ENCODE measurements at places on chromosomes 3 and 15.

DNA sequence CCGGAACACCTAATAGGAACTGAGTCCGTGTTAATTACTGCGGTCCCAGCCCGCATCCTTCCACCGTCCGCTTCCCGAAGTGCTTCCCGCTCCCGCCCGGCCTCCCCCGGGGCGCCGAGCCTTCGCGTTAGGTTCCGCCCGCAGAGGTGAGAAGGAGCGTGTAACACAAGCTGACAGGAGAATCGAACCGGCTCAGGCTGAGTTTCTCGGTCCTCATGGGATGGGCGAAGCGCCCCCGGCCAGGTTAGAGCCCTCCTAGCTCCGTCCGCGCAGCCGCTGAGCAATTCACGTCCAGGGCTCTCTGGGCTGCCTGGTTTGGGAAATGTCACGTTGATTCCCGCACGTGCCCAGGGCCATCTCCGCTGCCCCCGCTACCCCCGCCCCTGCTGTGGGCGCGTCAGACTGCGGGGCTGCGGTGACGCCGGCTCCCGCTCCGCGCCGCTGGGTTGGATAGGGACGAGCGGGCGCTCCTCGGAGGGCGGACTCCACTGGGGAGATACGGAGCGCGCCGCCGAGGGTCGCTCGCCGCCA lies 954 bp downstream of the CLDN11 start:
- no peak overlapping the region for H3K4me3 ChIP-seq
- no peak for DNase-seq
- peaks cover 50% of the 10 kb centered on the region for H3K27me3 ChIP-seq
- H3K4me1 ChIP-seq: peaks cover 8% of the 10 kb centered on the region
- no peak overlapping the region for H3K27ac ChIP-seq

DNA sequence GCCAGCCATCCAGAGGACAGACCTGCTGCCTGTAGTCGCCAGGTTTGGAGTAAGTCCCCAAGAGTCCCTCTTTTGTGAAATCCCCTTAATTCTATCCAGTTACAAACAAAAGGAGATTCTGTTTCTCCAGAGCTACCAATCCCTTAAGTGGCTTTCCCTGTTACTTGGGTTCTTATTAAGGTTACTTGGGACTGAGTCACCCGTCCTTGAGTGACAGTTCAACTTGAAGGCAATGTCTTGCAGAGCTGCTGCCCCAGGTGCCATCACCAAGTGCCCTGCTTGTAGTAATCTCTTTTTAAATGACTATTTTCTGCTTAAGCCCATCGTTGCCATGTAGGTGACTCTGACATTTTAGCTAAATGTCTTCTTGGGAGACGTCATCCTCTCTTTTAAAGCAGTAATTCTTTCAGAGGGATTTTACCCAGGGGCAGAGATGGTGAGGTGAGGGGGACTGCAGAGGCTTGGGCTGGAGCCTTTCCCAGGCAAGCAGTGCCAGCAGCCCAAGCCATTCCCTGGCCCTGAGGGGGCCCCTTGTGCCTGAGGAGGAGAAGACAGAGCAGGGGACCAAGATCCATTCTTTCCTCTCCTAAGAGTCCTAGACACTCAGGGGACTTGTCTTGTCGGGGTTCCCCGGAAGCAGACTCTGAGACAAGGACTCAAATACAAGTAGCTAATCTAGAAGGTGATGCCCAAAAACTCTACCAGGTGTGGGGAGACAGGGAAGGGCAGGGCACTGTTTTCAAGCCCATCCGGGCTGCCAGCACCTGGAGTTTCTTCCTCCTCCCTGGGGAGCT lies 253.7 kb downstream of the PLCL2 start:
- no peak overlapping the region for H3K27ac ChIP-seq
- H3K4me3 ChIP-seq: no peak overlapping the region
- H3K4me1 ChIP-seq: peaks cover 7% of the 10 kb centered on the region
- peaks cover 4% of the 10 kb centered on the region for H3K27me3 ChIP-seq

GRCh38 chr3:145981056-145981455 lies 179.9 kb downstream of the PLOD2 start:
- H3K27me3 ChIP-seq: no peaks in the 10 kb centered on the region
- H3K27ac ChIP-seq: no peak overlapping the region
- DNase-seq: no peak
- no peaks in the 10 kb centered on the region for H3K36me3 ChIP-seq

- H3K4me1 ChIP-seq: no peaks in the 10 kb centered on the region
- no peak overlapping the region for H3K27ac ChIP-seq
- H3K27me3 ChIP-seq: peaks cover 10% of the 10 kb centered on the region
These were observed 442.7 kb upstream of the NR2F2 start for GRCh38 chr15:95887666-95888390.

GRCh38 chr3:63607716-63608115 lies 44.8 kb upstream of the SNTN start:
- H3K36me3 ChIP-seq: no peaks in the 10 kb centered on the region
- H3K27me3 ChIP-seq: no peaks in the 10 kb centered on the region
- H3K27ac ChIP-seq: no peak overlapping the region
- no peak for DNase-seq
- no peak overlapping the region for H3K4me3 ChIP-seq

DNA sequence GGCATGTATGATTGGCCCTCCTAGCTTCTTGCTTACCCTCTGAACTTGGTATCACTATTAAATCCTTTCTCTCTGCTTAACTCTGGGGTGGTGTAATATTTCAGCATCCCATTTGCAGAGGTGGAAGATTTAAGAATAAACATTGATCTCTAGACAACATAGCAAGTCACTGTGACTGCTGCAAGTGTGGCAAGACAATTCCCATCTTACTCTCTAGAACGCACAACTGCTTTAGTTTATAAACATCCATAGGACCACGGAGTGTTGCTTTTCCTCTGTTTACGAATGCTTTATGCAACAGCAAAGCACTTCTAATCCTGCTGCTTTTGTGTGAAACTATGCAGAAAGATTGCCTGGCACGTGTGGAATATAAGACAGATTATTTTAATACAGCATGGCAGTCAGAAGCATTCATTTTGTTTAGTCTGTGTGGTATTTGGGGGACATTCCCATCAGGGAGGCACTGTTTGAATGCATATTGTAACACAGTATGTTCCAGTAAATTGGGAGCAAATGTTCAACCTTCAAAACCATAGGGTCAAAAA lies 338.9 kb upstream of the TMCO5A start:
- H3K4me1 ChIP-seq: no peaks in the 10 kb centered on the region
- no peak overlapping the region for H3K27ac ChIP-seq
- no peaks in the 10 kb centered on the region for H3K36me3 ChIP-seq
- no peak for DNase-seq

DNA sequence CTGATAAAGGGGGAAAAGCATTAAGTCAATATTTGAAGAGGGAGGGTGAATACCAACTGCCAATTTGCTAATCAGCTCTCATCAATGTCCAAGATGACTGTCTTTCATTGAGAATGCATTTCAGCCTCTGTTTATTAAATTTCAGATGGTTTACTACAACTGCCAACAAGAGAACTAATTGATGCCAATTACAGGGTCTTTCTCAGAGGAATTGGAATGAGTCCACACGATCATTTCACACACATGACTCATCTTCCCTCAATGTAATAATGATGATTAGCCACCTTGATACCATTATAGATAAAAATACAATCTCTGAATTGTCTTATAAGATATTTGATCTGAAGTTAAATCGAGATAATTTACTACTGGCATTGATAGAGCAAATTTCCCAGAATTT lies 1274.4 kb downstream of the ROBO2 start:
- no peaks in the 10 kb centered on the region for H3K27me3 ChIP-seq
- H3K27ac ChIP-seq: no peak overlapping the region
- H3K4me1 ChIP-seq: no peaks in the 10 kb centered on the region
- no peak for DNase-seq
- no peaks in the 10 kb centered on the region for H3K36me3 ChIP-seq
- H3K4me3 ChIP-seq: no peak overlapping the region

- H3K36me3 ChIP-seq: no peaks in the 10 kb centered on the region
- no peak overlapping the region for H3K4me3 ChIP-seq
- DNase-seq: no peak
- no peak overlapping the region for H3K27ac ChIP-seq
These were observed 220.7 kb downstream of the MEX3B start for GRCh38 chr15:81825136-81825535.

- H3K4me1 ChIP-seq: no peaks in the 10 kb centered on the region
- peaks cover 4% of the 10 kb centered on the region for H3K27me3 ChIP-seq
- no peak overlapping the region for H3K27ac ChIP-seq
- no peaks in the 10 kb centered on the region for H3K36me3 ChIP-seq
- no peak for DNase-seq
These were observed 38.6 kb downstream of the ACAA1 start for GRCh38 chr3:38098376-38098723.

DNA sequence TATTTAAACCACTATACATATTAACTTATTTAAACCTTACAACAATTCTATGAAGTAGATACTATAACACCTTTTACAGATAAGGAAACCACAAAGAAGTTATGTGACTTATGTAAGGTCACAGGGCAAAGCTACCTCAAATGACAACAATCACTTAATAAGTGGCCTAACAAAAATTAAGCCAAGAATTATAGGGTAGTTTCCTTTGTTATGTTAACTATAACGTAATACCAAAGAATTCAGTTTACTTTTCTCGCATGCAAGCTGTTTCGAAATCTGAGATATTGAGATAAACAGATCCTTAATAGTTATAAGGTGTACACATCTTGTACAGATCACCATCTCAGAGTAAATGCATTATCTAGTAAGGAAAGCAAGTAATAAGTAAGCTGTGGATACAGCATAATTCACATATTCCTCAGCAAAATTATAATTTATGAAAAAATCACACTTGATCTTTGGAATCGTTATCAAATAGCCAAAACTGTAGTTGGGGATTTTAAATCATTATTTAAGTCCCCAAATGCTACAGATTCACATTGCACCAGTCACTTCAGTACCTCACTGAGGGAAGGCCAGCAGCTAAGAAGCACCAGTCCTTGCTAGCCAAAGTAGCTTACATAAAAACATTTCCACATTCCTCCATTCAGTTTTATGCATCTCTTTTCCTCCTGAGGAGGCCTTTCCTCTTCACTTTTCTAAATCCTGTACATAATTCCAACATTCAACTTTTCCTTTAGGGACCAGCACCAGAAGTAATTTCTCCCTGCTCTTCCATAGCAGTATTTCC lies 226.8 kb downstream of the TBC1D5 start:
- no peaks in the 10 kb centered on the region for H3K36me3 ChIP-seq
- no peak overlapping the region for H3K4me3 ChIP-seq
- no peak overlapping the region for H3K27ac ChIP-seq
- H3K4me1 ChIP-seq: peaks cover 2% of the 10 kb centered on the region
- no peak for DNase-seq

DNA sequence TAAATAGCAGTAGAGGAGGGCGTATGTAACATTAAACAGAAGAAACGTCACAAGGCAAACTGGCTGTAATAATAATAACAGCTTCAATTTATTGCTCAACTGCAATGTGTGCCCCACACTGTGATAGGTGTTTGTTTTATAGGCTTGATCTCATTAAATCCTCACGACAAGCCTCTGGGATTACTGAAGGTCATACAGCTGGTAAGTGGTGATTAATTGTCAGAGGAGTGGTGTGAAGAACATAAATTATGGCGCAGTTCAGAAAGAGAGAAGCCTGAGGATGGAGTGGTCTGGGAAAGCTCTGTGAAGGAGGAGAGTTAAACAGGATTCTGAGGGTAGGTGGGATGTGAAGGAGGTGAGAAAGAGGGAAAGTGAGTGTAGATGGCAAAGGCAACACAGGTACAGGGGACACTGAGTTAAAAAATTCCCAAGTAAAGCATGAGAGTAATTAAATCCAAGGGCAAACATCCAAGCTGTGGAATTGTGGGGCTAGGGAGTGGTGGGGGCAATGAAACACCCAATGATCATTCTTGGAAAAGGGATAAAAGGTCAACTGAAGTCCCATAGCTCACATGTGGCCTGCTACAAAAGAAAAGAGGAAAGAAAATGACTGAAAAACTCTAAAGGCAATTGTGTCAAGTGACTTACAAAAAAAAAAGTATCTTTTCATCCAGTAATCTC lies 16.5 kb upstream of the GLCE start:
- no peaks in the 10 kb centered on the region for H3K4me1 ChIP-seq
- no peak overlapping the region for H3K4me3 ChIP-seq
- no peak overlapping the region for H3K27ac ChIP-seq
- H3K27me3 ChIP-seq: peaks cover 67% of the 10 kb centered on the region

DNA sequence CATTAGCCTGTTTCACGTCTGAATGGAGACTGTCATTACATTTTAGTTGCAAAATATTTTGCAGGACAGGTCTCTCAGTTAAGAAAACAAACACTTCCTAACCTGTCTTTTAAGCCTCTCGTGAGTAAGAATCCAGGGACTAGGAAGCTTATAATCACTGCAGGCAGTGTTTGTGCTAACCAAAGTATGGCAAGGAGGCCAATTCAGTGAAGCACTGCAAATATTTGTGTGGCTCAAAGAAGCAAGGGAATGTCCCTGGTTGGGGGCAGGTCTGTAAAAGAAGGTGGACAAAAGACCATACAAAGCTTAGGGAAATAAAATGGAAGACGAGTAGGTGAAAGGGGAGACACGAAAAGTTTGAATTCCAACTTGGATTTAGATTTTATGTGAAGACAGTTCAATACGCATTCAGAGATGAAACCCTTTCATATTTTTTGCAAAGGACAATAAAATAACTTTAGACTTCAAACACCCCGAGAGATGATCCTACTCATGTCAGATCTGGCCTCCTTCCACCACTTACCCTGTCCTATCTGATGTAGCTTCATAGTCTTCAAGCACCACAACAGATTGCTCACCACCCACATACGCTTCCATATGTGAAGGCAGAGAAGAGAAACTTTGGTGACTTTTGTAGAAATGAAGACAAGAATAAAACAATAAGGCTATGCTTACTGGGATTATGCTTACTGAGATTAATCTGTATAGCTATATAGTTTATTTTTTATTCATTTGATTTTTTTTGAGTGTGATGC lies 240.9 kb downstream of the TUSC7 start:
- DNase-seq: no peak
- H3K27me3 ChIP-seq: no peaks in the 10 kb centered on the region
- no peak overlapping the region for H3K4me3 ChIP-seq
- no peak overlapping the region for H3K27ac ChIP-seq
- no peaks in the 10 kb centered on the region for H3K36me3 ChIP-seq

DNA sequence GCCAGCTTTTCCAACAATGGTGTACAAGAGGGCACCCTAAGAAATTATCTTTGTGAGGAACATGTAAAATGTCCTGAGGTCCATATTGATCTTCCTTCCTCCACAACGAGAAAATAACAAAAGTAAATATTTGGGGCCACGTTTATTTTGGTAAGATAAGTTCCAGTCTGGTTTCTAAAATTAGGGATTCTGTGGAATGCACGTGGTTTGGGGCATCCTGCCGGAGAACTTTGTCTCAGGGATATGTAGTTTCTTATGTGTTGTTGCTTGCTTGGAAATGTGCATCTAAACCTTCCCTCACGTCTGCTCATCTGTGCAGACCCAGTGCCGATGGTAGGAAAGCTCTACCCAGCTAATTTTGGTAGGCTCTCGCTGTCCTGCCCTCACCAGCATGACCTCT lies 62.8 kb downstream of the CTDSPL start:
- peaks cover 7% of the 10 kb centered on the region for H3K27me3 ChIP-seq
- no peaks in the 10 kb centered on the region for H3K36me3 ChIP-seq
- DNase-seq: no peak
- H3K4me3 ChIP-seq: no peak overlapping the region
- H3K27ac ChIP-seq: no peak overlapping the region

GRCh38 chr15:38307251-38307650 lies 54.6 kb downstream of the SPRED1 start:
- H3K36me3 ChIP-seq: no peaks in the 10 kb centered on the region
- H3K27ac ChIP-seq: no peak overlapping the region
- DNase-seq: no peak
- peaks cover 77% of the 10 kb centered on the region for H3K27me3 ChIP-seq
- peaks cover 18% of the 10 kb centered on the region for H3K4me1 ChIP-seq
